Activated CD4-positive, alpha-beta T cell treated with anti-CD3 and anti-CD28 coated beads, Interleukin-2, amount 50 U/mL, for 48 hours (primary cell): ENCODE measurements at places on chromosomes 12 and 14.

GRCh38 chr12:68932961-68933893 lies at the start of gene CPM:
Gene CPM (minus strand): TSS chr12:68933171. CDS start chr12:68932837, 334 bp downstream.
- DNase-seq = peak; percentile 79

GRCh38 chr14:81767266-81767995 lies 233.8 kb upstream of the SEL1L start:
- DNase-seq = no peak

DNA sequence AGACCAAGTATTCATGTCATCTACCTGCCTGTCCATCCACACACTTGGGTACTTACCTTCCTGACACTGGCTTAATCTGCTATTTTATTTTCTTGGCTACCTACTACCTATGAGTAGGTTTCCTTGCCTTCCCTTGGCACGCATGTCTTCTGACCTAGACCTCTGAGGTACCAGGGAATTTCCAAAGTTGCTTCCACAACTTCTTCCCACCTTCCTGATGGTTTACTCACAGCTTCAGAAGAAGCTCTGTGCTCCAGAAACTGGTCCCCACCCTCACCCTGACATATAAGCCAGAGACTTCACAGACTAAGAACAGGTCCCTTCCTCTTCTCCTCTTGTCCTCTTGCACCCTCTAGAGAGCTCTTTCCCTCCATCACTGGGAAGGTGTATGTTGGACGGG lies 35.7 kb upstream of the DDX11 start:
- no peak for DNase-seq

DNA sequence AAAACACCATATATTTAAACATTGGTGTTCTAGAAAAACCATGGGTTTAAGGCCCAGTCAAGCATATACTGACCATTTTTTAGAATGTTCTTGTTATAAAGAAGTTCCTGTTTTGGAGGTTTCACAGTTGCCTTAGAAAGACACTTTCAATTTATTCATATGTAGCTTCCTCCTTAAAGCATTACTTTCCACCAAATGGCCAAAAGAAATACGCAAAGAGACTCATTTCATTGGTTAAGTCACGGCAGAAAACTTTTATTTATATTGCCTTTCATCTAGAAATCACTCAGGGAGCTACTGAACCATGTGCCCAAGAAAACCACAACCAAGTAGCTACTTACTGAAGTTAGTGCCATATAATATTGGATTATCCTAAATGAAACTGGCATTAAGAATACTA lies 40.0 kb downstream of the MYBPC1 start:
- no peak for DNase-seq

GRCh38 chr12:39587225-39587624 lies 32.4 kb downstream of the ABCD2 start:
- DNase-seq = no peak

GRCh38 chr12:28884904-28885679 lies 264.0 kb upstream of the FAR2 start:
- no peak for DNase-seq

- DNase-seq = no peak
Measured at GRCh38 chr12:31470459-31470858, 120.5 kb downstream of the DENND5B start.

- DNase-seq = peak; percentile 33
Measured at GRCh38 chr12:459430-460258, at the start of gene B4GALNT3. Gene B4GALNT3 (plus strand): TSS chr12:459939. CDS start chr12:460377, 438 bp downstream.

- no peak for DNase-seq
Measured at GRCh38 chr14:50022661-50023060, 93.7 kb downstream of the VCPKMT start.

DNA sequence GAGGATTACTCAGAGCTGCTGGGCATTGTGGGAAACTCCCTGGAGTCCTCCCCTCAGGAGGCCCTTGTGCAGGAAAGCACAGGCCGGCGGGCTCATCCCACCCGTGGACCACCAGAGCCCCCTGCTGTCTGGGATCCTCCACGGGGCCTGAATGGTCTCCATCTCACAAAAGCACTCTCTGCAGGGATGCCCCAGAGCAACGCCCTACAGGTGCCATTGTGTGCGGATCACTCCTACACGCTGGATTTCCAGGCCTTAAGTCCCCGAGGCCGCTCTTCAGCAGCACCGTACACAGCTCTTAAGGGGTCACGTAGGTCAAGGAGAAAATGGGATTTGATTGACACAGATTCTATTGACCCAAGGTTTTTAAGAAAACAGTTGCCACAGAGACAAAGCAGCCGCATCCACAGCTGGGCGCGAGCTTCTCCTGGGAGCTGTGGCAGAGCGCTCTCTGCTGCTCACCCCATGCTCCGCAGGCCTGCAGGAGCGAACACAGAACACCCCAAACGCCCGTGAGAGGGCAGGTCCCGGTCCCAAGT lies 36.7 kb upstream of the RIMBP2 start:
- no peak for DNase-seq

- no peak for DNase-seq
Measured at GRCh38 chr12:39541471-39541870, 78.1 kb downstream of the ABCD2 start.

- DNase-seq = no peak
Measured at GRCh38 chr14:72014486-72014885, 82.3 kb downstream of the RGS6 start.

DNA sequence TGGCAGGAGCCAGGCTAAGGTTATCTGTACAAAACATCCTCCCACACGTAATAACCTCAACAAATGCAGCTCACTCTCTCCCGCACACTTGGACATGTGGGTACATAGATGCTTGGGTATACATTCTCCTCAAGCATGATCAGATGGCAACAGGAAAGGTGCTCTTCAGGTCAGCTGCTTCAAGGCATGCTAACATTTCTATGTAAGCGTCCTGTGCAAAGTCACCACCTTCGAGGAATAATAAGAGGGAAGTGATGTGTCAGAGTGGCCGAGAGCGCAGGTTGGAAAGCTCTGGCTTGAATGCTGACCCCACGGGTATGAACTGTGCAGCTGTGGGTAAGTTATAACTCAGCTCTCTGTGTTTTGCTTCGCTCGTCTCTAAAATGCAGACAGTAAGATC lies 24.2 kb upstream of the SLC6A12 start:
- DNase-seq = no peak

- no peak for DNase-seq
Measured at GRCh38 chr12:117180758-117181467, 9.4 kb downstream of the FBXO21 start.

- DNase-seq = no peak
Measured at GRCh38 chr12:109770104-109770860, 56.7 kb downstream of the FAM222A start.

DNA sequence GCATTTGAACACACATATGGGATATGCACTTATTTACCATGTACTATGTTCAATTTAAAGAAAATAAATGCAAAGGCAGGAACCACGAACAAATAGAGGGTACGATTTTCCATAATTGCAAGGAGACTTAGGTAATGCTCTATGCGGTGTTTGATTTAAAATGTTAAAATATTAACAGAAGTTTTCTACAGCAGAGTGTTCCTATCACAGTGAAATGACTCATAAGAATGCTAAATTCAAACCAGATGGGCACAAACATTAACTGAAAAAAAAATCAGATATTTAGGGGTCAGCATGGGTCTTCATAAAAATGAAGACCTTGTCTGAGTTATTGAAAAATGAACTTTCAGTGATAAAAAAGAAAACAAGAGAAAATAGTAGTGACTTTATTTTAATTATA lies 65.4 kb downstream of the LLPH start:
- no peak for DNase-seq

GRCh38 chr12:71186571-71187288 lies 28.9 kb upstream of the TSPAN8 start:
- no peak for DNase-seq

DNA sequence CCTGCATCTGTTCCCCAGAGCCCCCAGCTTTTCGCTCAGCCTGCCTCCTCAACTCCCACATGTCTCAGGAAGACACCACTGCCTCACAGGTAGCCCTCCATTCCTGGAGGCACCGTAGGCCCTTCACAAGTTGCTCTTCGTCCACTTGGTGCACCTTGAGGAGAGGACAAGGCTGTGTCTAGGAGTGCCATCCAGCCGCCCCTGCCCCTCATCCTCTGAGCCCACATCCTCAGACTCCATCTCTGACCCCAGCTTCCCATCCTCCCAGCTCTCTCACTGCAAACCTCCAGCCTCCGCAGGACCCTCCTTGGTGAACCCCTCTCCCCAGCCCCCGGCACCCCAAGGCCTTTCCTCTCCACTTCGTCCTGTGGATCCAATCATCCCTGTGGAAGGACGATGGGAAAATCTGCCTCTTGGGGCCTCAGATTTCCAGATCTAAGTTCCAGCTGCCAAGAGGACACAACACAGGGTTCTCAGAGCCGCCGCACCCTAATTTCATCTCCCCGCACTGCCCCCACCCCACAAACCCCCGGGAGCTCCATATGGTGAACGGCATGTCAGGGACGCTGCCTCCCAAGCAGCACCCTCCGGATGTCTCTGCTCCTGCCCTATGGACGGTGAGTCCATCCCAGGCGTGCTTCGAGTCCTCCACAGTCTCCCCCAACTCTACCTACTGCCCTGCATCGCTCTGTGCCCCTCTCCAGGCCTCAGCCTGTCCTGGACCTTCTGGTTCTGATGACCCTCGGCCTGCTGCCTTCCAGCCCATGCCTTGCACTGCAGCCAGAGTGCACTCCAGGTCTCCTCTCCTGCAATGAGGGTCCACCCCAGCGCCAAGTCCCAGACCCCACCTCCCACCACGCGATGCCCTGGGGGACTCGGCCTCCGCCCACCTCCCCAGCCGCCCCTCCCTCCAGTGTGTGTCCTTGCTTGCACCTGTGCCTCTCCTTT lies 314.1 kb upstream of the DIO3 start:
- DNase-seq = no peak

DNA sequence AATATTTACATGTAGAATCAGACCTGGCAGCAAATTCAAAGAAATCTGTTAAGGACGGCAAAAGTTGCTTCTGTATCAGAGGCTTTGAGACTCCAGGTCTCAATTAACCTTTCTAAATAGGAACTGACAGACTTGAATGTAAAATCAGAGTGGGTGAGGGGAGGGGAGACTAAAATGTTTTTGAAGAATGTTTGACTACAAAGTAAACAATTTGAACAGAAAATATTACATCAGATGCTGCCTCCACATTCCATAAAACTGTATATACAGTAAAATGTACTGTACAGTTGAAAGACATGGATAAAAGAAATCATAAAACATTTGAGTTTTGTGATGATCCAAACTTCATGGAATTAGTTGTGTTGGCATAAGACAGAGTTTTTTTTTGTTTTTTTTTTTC lies 49.5 kb upstream of the POC1B start:
- DNase-seq = no peak

DNA sequence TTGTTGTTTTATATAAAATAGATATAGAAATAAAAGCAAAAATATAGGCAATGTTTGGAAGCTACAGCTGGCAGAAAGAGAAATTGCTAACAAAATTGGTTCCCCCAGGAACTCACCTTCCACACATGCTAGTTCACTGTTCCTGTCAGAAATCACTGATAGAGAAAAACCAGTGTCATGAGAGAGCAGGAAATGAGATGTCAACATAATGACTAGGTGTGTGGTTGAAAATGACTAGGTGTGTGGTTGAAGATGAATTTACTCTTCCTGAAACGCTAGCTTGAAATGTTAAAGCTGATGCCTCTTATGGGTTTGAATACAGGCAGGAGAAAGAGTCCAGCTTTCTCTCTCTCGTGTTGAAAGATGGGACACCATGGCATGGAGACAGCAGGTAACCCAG lies 216.3 kb downstream of the C12orf42 start:
- DNase-seq = no peak

DNA sequence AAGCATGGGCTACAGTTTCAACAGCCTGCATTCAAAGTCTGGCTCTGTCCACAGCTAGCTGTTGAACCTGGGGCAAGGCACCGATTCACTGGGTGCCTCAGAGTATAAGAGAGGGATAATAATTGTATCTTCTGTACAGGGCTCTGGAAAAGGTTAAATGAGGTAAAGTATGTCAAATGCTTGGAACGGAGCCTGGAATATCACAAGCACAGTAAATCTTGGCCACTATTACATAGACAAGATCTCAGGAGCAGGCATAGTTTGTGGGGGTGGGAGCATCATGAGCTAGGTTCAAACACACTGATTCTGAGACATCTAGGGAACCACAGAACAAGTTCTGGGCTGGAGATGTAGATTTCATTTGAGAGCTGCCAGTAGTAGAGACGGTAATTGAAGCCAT lies 203.7 kb upstream of the NUDT4 start:
- DNase-seq = no peak

- DNase-seq = no peak
Measured at GRCh38 chr12:90589956-90590355, 365.0 kb downstream of the CCER1 start.

GRCh38 chr12:115968211-115968610 lies 309.3 kb downstream of the MED13L start:
- no peak for DNase-seq

DNA sequence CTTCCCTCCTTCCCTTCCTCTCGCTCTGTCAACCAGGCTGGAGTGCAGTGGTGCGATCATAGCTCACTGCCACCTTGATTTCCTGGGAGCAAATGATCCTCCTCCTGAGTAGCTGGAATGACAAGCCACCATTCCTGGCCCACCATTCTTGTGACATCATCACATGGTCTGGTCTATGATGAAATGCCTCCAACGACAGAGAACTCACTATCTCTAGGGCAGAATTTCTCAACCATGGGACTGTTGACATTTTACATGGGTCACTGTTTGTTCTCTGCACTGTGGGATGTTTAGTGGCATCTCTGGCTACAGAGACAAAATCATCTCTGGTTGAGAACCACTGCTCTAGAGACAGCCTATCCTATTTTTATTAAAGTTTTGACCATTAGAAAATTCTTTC lies 9.7 kb downstream of the VRK1 start:
- no peak for DNase-seq

DNA sequence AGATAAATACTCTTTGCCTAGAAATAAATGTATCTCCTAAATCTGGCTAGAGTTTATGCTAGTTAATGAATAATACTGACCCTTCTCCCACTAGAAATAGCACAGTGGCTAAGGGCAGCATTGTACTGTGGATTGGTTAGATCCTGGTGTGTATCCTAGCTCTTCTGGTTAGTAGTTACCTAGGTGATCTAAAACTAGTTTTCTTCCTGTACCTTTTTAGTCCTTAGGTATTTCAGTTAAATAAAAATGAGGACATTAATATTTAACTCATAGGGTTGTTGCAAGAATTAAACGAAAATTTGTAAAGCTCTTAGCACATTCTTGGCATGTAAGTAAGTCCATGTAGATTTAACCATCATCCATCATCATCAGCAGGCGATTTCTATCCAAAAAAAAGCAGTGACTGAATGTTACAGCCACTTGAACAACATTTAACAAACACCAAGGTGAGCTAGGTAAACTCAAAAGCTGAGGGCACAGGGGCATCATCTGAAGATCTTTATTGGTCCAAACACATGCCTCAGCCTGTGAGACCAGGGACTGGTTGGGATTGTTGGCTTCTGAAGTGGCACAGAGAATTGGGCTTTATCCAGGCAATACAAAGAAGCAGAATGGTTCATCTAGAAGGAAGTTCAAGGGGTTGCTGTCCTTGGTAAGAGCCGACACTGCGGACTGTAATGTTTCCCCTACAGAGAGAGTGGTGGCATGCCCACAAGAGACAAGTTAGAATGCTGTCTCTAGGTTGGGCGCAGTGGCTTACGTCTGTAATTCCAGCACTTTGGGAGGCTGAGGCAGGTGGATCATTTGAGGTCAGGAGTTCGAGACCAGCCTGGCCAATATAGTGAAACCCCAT lies 100.8 kb downstream of the GAS2L3 start:
- DNase-seq = no peak

GRCh38 chr12:117820216-117820907 lies 148.4 kb downstream of the KSR2 start:
- no peak for DNase-seq

- no peak for DNase-seq
Measured at GRCh38 chr12:14191612-14192011, 173.9 kb upstream of the ATF7IP start.
